ENCODE measurements at places on chromosomes 2 and 18. TPM values are rescaled to one million over a fixed set of nuclear protein-coding genes. Genes with fewer than 3 reads are reported as not detected.

INHA gene
- not detected for total RNA-seq

SCYGR2 gene
- total RNA-seq = not detected

GRCh38 chr2:217741381-217741955 is 261.3 kb downstream of the TNS1 start:
- no peak for DNase-seq

DNA sequence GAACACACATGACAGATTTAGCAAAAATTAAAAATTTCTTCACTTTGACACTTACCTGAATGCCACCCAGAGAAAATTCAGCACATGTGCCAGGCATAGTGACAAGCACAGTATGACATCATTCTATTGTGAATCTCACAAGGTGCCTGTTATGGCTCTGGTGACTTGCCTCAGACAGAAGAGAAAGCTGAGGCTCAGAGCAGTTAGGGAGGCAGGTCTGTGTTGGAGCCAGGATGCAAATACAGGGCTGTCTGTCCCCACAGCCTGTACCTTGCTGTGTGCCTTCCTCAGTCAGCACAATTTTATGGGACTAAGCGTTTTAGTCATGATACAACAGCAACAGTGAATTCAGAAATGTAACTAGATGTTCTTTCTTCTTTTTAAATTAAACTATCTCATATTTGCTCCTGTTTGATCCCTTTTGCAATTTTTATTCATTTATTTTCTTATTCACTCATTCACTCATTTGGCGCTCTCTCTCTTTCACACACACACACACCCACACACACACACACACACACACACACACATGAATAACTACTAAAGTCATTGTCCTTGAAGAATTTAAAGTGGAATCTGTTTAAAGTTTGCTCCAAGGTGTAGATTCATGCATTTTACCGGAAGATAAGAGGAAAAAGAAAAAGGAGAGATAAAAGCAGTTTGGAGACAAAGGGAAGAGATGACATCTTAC is 37.9 kb upstream of the CTAGE1 start:
- DNase-seq = no peak

DNA sequence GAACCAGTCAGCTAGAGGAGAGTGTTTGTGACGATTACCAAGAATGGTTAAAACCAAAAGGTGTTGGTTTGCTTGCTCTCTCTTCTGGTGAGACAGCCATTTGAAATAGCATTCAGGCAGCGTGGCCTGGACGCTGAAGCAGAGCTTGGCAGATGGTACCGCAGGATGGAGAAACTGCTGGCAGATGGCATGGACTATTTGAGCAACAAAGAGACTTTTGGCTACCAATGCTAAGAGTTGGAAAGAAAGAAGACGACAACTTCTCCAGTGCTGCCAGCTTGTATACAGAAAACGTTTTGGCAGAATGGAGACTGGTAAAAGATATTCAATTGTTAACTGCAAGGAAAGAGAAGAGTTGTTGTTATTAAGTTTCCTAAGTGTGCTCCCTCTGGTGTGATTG is 315.0 kb downstream of the PARD3B start:
- no peak for DNase-seq

IMPACT gene
- 18.3 TPM for total RNA-seq

DNA sequence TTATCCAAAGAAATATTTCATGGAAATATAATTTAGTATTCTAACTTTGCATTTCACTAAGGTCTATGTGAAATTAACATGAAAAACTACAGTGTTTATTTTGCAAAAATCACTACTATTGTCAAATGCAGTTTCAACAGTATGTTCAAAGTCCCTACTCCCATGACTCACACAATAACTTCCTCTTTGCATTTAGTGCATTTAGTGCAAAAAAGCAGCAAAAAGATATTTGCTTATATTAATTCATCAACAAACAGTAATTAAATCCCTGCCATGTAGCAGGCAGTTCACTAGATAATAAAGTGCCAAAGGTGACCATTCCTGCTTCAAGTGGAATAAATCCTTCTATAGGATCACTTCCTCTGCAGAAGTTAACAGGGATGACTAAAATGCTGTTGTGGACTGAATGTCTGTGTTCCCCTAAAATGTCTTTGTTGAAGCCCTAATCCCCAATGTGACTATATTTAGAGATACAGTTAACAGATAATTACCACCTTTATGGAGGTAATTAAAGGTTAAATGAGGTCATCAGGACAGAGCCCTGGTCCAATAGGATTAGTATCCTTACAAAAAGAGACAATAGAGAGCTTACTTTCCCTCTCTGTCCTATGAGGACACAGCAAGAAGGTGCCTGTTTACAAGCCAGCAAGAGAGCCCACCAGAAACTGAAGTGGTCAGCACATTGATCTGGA is 61.7 kb downstream of the STK39 start:
- no peak for DNase-seq

GRCh38 chr2:166944909-166945308 is 56.6 kb downstream of the XIRP2 start:
- no peak for DNase-seq

DNA sequence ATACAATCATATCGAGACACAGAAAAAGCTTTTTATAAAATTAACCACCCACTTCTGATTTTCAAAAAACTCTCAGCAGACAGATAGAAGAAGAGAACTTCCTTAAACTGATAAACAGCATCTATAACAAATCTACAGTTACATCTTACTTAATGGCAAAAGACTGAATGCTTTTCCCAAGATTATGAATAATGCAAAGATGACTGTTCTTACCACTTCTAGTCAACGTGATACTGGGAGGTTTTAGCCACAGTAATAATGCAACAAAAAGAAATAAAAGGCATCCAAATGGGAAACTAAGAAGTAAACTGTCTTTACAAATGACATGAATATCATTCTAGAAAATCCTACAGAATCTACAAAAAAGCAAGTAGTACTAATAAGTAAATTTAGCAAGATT is 58.0 kb upstream of the TMEM247 start:
- DNase-seq = no peak

DNA sequence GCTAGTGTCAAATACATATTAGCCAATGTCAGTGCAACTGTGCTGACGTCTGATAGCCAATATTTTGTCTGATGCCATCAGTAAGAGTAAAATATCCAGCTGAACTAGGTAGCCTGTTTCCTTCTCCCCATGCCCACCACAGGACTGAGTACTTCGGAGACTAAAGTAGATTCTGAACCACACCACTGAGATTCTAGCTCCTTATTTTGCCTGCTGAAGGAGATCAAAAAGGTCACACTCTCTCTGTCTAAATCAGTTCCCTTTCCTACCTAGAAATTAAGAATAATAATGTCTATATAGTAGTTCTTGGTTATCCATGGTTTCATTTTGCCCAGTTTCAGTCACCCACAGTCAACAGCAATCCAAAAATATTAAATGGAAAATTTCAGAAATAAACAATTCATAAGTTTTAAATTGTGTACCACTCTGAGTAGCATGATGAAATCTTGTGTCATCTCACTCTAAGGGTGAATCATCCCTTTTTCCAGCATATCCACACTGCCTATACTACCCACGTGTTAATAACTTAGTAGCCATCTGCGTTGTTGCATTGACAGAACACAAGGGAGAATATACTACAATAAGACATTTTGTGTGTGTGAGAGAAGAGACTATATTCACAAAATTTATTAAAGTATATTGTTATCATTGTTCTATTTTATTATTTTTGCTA is 1043.3 kb upstream of the PIK3C3 start:
- DNase-seq = no peak

DNA sequence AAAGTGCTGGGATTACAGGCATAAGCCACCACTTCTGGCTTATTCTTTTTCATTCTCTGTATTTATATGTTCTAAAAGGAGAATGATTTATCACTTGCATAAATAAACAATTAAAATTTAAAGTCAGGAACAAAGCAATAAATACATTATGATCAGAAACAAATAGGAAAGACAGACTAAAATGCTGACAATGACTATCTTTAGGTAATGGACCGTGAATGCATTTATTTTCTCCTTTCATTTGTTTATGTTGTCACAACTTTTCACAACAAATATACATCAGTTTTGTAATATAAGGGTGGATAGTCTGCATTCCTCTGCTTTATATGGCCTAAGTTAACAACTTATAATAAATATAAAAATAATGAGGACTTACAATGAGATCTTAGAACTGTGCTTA is 199.2 kb upstream of the EPHA4 start:
- no peak for DNase-seq

- no peak for DNase-seq
Measured at GRCh38 chr2:180122874-180123273, 115.8 kb upstream of the CWC22 start.

NDUFV2 gene
- 331 TPM for total RNA-seq

All from activated CD4-positive, alpha-beta T cell treated with anti-CD3 and anti-CD28 coated beads for 36 hours (primary cell).